Kidney tubule cell (primary cell): ENCODE measurements at places on chromosomes 5 and 9.

GRCh38 chr5:175353926-175354325 is 90.1 kb downstream of the DRD1 start:
- no peak for DNase-seq

GRCh38 chr9:114371343-114371944 is 16.3 kb downstream of the AKNA start:
- DNase-seq = no peak

- no peak for DNase-seq
Measured at GRCh38 chr5:139481122-139481533, 1.4 kb downstream of the STING1 start.

DNA sequence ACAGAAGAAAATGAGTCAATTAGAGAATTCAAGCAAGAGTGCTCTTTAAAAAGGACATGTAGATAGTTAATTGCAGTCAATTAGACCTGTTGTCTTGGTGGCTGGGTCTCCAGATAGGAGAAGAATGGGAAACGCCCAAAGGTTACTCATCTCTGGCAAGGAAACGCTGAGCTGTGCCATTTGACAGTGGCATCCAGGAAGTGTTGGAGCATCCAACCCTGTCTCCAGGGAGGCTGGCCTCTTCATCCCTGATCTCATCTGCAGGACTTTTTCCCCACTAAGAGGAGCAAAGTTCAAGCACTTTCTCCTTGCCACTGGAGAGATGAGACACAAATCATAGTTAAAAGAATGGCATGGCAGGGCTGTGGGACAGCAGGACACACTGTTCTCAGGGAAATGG is 111.7 kb upstream of the MSX2 start:
- peak; percentile 66 for DNase-seq

DNA sequence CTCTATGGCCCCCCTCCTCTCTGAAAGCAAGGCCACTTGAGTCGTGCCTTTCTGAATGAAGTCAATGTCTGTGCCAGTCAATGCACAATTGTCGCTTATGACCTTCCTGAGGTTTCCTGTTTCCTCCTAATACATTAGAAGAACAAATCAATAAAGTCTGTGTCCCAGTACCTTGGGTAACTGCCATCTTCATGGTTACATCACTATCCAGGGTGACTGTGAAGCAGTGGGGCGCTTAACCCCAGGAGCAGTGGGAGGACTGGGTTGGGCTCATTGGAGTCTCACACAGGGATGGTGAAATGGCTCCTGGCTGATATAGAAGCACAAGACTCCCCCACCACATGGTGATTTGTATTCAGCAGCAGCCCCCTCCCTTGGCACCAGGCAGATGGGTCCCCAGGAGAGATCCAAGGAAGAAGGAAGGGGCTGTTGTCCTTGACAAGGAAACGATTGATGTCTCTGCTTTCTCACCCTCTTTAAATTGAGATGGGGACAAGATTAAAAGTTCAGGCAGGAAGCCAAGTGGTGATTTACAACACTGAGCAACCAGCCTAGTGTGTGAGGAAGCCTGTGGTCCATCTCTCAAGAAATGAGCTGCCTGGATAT is 261.9 kb upstream of the ZNF462 start:
- DNase-seq = no peak

DNA sequence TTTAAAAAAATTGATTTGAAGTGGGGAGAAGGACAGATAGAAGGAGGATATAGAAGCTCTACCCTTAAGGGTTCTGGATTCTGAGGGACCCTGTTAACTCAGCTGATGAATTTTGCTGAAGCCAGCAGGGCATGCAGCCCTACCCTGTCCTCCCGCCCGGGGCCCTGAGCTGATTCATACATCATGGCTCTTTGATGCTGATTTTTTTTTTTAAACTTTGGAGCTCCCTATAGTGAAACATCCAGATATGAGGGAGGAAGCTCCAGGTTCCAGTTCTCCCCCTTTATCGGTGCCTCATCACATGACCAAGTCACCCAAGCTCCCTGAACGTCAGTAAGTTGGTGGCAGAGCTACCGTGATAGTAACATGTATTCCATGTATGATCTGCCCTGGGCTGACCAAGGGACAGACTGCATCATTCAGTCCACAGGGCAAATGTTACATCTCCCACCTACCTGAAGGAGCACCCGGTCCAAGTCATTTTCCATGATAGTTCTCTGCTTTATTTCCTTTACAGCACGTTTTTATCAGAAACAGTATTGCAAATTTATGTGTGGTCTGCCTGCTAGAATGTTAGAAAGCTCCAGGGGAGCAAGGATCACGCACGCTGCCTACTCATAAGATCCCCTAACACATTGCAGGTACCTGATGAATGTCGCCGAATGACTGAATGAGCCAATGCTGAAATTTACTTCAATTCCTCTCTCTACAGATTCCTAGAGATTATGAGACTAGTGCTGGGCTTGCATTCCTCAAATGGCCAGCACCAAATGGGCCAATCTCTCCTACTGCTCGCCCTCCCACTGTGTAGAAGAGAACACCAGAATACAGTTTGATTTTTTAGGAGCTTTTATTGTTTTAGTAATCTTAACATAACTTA is 25.9 kb downstream of the SPARC start:
- peak; percentile 24 for DNase-seq

GRCh38 chr9:21357479-21358460 is 7.1 kb upstream of the IFNA6 start:
- DNase-seq = no peak

GRCh38 chr9:89427621-89428221 is 70.2 kb downstream of the SEMA4D start:
- peak; percentile 86 for DNase-seq

GRCh38 chr5:142826741-142827492 is 56.7 kb downstream of the ARHGAP26 start:
- DNase-seq = peak; percentile 93

GRCh38 chr5:107466233-107466769 is 204.4 kb downstream of the EFNA5 start:
- peak; percentile 100 for DNase-seq

DNA sequence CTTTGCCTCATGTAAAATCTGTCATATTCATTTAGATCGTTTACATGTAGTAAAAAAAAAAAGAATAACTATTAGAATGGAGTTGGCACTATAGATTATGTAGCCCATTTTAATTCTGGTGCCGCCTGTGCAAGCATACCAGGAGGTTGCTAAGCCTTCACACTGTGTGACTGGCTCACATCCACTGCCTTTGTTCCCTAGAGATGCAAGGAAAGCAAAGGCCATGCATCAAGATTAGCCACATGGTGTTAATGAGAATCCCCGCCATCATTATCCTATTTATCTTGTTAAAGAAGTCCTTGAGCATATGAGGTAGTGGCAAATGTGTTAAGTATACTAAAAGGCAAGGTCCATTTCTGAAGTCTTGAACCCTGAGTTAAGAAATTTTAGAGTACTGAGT is 279.6 kb downstream of the RFX3 start:
- DNase-seq = no peak

DNA sequence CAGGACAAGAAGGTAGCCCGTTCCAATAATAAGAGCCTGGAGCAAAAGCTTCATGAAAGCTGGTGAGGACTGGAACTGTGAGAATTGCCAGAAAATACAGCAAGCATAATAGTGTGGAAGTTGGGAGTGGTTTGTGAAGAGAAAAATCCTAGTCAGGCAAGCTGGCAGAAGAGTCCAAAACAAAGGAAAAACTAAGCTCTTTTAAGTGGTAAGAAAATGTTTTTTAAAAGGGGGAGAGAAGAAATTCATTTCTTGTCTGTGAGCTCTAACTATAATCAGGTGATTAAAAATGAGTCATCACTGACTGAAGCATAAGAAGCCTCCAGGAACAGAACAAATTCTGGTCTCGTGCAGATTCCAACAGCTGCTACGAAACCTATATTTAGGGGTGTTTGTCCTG is 102.6 kb downstream of the CAAP1 start:
- DNase-seq = peak; percentile 28

GRCh38 chr5:61719124-61719523 is 387.1 kb downstream of the ZSWIM6 start:
- DNase-seq = no peak

- peak; percentile 78 for DNase-seq
Measured at GRCh38 chr5:10746711-10747110, 14.3 kb downstream of the DAP start.

DNA sequence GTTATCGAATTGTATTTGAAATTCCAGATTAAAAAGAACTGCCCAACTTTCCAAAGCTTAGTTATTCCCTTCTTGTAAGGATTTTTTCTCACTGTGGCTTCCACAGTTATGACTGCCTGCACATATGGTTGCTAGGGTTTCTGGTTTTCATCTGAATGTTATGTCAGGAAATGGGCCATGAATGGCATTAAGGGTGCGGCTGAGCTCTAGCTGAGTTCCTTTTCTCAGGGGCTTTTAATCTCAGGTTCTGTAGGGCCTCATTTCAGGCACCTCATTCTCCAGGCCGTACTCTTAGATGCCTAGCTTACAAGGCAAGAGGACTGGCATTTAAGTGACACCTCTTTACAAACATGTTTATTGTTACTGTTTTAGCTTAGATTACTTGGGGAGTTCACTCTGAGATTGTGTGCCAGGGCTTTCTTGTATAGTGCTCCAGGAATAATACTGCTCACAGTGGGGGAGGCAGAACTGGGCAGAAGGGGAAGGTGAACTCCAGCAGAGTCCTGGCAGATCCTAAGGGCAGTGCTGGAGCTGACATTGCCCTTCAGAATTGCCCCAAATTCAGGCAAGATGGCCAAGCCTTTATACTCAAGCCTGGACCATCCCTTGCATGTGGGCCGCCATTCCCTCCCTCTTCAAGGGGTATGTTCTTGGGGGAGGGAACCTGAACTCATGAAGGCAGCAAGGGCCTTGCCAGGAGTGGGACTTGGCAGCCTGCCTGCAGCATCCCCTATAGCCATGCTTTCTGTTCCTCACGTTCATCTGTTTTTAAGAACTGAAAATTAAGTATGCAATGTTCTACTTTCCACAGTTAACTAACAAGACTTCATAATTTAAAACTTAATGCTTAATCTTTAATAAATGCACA is 111.5 kb downstream of the KDM4C start:
- DNase-seq = no peak

DNA sequence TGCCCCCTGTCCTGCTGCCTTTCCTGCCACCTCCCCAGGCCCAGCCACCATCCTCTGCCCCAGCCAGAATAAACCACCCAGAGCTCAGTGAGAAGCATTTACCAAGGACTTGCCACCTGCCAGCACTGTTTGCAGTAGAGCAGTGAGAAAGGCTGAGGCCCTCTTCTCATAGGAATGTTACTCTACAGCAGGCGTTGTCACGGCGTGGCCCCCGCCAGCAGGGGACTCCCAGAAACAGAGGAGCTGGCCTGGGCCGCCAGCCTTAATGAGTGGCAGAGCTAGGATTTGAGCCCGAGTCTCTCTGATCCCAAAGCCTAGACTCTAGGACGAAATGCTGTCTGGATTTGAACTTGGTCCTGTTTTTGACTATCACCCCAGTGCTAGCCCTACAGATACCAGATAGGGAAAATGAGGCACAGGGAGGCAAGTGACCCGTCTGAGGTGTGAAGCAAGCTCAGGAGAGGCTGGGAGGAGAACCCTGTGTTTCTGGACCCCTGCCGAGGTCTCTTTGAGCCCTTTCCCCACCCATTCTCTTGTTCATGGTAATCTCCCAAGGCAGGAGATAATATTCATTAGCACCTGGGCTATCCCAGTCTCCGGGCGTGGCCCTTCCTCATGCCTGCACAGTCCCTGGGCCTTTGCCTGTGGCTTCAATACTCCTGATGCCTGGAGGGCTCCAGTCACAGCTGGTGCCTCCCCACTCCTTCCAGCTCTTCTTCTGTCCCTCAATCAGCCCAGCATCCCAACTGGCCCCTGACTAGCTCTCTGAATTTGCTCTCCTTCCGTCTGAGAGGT is 30.7 kb downstream of the HRH2 start:
- no peak for DNase-seq

GRCh38 chr5:163245584-163245983 is 191.8 kb upstream of the CCNG1 start:
- no peak for DNase-seq

DNA sequence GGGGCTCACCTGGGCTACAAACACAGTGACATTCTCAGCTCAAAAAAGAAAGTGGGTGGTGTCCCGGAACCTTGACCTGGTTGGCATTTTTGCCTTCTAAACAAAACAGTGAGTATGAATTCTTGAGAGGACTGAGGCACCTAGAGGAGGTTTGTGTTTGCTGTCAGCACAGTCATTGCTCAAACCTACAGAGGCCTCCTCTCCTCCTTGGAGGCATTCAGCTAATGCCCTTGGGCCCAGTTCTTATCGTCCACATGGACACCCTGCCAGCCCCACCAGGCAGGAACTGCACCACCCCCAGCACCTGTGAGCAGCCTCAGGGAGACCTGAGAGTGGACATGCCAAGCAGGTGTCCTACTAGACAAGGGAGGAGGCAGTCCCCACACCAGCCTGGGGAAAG is 156.7 kb downstream of the SYK start:
- DNase-seq = no peak

DNA sequence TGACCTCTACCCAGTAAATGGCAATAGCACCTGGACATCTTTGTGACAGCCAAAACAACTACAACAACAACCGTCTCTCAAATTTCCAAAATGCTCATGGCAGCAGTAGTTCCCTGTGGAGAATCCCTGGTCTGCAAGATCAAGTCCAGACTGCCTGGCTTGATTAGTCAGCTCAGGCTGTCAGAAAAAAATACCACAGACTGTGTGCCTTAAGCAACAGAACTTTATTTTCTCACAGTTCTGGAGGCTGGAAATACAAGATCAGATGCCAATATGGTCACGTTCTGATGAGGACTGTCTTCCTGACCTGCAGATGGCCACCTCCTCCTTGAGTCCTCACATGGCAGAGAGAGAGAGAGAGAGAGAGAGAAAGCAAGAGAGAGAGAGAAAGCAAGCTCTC is 52.3 kb upstream of the MOCS2 start:
- peak; percentile 3 for DNase-seq

GRCh38 chr9:110464321-110464720 is 115.2 kb downstream of the SVEP1 start:
- no peak for DNase-seq

- peak; percentile 5 for DNase-seq
Measured at GRCh38 chr5:94407023-94407422, 211.4 kb downstream of the KIAA0825 start.

DNA sequence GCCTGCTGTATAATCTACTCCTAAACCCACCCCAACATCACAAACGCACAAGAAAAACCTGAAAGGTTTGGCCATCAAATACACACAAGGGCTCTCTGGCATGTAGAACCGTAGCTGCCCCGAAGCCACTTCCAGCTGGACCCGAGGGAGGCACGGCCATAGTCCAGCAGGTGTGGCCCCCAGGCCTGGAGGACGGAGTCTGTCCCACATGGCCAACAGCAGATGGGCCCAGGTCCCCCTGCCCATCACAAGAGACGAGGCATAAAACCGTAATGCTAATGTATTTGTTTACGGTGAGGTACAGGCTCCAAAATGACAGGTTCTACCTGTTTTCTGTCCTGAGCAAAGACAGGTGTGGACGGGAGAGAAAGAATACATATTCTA is 234.2 kb downstream of the SYK start:
- no peak for DNase-seq

- DNase-seq = no peak
Measured at GRCh38 chr5:40716000-40716399, 36.3 kb downstream of the PTGER4 start.

GRCh38 chr9:35732800-35733541 is 505 bp downstream of the CREB3 start:
- DNase-seq = peak; percentile 86

GRCh38 chr9:92439921-92440750 is 15.9 kb upstream of the OMD start:
- DNase-seq = peak; percentile 56
